ENCODE measurements at places on chromosomes 4 and X. TPM values are rescaled to one million over a fixed set of nuclear protein-coding genes. Genes with fewer than 3 reads are reported as not detected.

Gene DBET
- not detected for total RNA-seq

- no peaks in the 10 kb centered on the region for H3K27me3 ChIP-seq
- no peak overlapping the region for H3K27ac ChIP-seq
- no peaks in the 10 kb centered on the region for H3K36me3 ChIP-seq
- DNase-seq: no peak
- H3K4me1 ChIP-seq: no peaks in the 10 kb centered on the region
Observed at GRCh38 chrX:135531813-135532212, 11.4 kb downstream of the INTS6L start.

DNA sequence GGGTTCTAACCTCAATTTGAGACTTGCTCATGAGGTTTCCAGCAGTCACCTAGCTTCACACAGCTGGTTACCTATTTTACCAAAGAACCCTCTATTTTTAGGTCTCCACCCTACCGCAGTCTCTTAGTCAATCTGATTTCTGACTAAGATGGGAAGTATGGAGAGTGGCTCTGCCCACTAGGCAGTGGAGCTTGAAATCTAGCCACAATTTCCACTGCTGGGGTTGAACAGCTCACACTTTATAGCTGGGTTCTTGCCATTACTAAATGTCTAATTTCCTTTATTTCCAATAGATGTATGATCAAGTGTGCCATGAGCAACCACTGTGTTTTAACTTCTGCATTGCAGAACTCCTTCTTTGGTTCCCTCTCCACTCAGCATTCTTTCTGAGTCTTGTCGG, 43.1 kb downstream of the GASK1B start:
- no peaks in the 10 kb centered on the region for H3K27me3 ChIP-seq
- H3K4me1 ChIP-seq: no peaks in the 10 kb centered on the region
- DNase-seq: no peak
- H3K4me3 ChIP-seq: no peak overlapping the region
- H3K36me3 ChIP-seq: no peaks in the 10 kb centered on the region
- no peak overlapping the region for H3K27ac ChIP-seq

GRCh38 chrX:125405339-125405738, 85.7 kb downstream of the TEX13C start:
- H3K27ac ChIP-seq: no peak overlapping the region
- H3K36me3 ChIP-seq: no peaks in the 10 kb centered on the region
- H3K4me3 ChIP-seq: no peak overlapping the region
- H3K27me3 ChIP-seq: no peaks in the 10 kb centered on the region
- H3K4me1 ChIP-seq: no peaks in the 10 kb centered on the region
- no peak for DNase-seq

Gene TCEAL5
- total RNA-seq: not detected

DNA sequence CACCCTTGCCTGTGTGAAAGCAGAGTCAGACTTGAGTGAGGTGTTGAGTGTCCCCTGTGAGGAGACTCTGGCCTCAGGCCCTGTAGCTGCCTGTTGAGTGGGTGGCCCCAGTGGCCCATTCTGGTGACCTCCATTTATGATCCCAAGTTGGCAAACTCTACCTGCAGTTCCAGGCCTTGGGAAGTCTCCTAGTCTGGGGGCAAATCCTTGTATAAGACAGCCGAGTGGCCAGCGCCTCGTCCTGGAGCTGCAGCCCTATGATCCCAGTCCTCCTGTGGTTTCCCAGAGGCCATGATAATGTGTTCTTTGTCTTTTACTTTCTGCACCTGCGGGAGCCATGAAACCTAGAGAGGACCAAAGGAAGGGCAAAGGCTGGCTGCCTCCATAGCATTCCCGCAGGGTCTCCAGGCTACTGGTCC, 58.7 kb downstream of the NBDY start:
- no peaks in the 10 kb centered on the region for H3K4me1 ChIP-seq
- DNase-seq: no peak
- H3K4me3 ChIP-seq: no peak overlapping the region
- H3K27ac ChIP-seq: no peak overlapping the region
- H3K36me3 ChIP-seq: no peaks in the 10 kb centered on the region

Gene ARFIP1
- 26.9 TPM for total RNA-seq

Gene FUNDC2
- 47.3 TPM for total RNA-seq

Gene DDX53
- not detected for total RNA-seq

DNA sequence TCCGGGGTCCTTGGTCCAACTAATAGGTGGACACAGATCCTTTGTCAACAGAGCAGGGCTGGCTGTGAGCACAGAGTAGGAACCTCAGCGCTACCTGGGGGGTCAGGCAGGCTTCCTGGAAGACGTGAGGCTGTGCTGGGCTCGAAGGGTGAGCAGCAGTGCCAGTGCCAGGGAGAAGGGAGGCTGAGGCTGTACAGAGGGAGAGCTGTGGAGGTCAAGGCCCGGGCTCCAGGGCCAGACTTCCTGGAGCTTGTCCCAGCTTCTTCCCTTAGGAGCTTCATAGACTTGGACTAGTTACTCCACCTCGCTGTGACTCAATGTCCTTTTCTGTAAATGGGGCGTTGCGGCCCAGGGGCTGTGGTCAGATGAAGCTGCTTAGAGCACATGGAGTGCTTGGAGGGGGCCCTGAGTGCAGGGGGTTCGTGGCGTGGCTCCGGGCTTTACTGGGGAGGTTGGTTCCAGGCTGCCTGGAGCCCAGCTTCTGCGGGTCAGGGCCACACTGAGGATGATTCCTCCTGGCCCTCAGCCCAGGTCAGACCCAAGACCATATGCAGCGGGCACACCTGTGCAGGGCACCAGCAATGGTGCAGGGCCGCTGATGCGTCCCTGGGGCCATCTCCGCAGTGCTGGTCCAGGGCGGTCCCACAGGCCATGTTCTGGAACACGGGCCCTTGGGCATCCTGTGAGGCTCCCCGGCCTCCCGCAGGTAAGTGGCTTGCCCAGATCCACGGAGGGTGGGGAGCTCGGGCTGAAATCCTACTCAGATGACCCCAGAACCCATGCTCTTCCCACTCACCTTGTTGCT, 98.1 kb downstream of the DCTD start:
- H3K4me3 ChIP-seq: no peak overlapping the region
- H3K36me3 ChIP-seq: no peaks in the 10 kb centered on the region
- H3K27me3 ChIP-seq: no peaks in the 10 kb centered on the region
- H3K4me1 ChIP-seq: no peaks in the 10 kb centered on the region
- no peak overlapping the region for H3K27ac ChIP-seq
- DNase-seq: no peak

DNA sequence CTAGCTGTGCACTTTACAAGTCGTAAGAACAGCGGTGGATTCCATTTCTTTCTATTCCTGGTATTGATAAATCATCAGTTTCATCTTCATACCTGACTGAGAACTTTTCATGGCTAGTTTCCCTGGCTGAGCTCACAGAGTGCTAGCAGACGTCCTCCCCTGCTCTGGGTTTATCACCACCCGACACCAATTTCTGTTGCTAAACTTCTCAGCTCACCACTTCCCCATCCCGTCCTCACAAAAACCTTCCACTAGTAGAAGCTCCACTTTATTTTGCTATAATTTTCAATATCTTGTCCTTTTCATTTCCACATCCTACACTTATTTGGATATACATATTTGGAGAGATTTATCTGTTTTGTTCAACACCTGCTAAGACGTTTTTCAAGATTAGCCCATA, 869.4 kb upstream of the FRG1 start:
- no peak overlapping the region for H3K27ac ChIP-seq
- H3K27me3 ChIP-seq: no peaks in the 10 kb centered on the region
- no peak overlapping the region for H3K4me3 ChIP-seq
- no peak for DNase-seq
- H3K36me3 ChIP-seq: no peaks in the 10 kb centered on the region
- no peaks in the 10 kb centered on the region for H3K4me1 ChIP-seq

DNA sequence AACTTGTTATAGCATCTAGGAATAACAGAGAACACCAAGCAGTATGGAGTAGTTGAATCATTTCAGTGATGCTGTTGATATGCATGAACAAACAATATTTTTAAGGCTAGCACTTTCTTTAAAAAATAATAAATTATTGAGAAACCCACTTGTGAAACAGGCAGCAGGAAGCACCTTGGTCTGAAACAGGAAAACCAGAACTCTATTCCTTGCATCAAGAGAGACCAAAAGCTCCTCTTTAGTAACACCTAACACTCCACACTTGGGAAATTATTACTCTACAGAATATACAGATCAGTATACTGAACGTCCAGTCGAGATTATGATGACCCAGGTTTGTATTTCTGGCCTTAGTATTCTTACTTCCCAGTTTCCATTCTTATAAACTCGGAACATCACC, 129.0 kb downstream of the ARAP2 start:
- no peaks in the 10 kb centered on the region for H3K4me1 ChIP-seq
- no peak overlapping the region for H3K27ac ChIP-seq
- H3K27me3 ChIP-seq: no peaks in the 10 kb centered on the region
- DNase-seq: no peak
- no peak overlapping the region for H3K4me3 ChIP-seq

GRCh38 chr4:3407171-3407771, 34.5 kb upstream of the HGFAC start:
- peak; percentile 9 for DNase-seq
- no peak overlapping the region for H3K27ac ChIP-seq
- H3K36me3 ChIP-seq: no peaks in the 10 kb centered on the region
- no peaks in the 10 kb centered on the region for H3K4me1 ChIP-seq
- no peak overlapping the region for H3K4me3 ChIP-seq
- no peaks in the 10 kb centered on the region for H3K27me3 ChIP-seq

DNA sequence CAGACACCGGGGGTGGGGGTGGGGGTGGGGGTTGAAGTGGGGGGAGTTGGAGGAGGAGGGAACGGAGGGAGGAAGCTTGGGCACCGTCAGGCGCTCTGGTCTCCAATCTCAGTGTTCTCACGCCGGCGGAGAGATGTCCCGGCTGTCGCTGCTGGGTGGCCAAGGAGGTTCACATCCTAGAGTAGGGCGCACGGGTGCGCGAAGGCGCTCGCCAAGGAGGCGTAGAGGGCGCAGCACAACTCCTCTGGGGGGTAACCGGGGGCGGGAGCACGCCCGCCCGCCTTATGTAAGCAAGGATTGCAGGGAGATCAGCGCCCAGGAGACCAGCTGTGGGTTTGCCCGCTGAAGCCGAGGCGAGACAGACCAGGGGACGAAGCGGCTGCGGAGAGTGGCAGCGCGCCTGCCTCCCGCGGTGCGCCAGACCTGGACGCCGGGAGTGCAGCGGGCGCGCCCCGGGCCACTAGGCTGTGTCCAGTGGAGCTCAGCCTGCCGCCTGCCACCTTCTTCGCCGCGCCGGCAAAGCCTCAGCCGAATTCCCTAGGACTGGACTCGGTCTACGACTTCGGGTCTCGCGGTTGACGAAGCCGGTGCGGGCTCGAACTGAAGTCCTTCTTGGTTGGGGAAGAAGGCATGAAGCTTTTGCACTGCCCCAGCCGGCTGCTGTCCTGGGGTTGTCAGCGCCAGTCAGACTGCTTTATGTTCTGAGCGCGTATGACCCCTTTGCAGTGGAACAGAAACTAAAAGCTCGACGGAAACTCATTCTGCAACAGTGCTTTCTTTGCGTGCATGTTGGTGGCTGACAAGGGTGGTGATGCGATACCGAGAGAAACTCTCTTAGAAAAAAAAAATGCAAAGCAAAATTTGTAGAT, 707 bp upstream of the UNC5C start:
- no peaks in the 10 kb centered on the region for H3K27me3 ChIP-seq
- no peak overlapping the region for H3K4me3 ChIP-seq
- no peak overlapping the region for H3K27ac ChIP-seq
- H3K4me1 ChIP-seq: no peaks in the 10 kb centered on the region

DNA sequence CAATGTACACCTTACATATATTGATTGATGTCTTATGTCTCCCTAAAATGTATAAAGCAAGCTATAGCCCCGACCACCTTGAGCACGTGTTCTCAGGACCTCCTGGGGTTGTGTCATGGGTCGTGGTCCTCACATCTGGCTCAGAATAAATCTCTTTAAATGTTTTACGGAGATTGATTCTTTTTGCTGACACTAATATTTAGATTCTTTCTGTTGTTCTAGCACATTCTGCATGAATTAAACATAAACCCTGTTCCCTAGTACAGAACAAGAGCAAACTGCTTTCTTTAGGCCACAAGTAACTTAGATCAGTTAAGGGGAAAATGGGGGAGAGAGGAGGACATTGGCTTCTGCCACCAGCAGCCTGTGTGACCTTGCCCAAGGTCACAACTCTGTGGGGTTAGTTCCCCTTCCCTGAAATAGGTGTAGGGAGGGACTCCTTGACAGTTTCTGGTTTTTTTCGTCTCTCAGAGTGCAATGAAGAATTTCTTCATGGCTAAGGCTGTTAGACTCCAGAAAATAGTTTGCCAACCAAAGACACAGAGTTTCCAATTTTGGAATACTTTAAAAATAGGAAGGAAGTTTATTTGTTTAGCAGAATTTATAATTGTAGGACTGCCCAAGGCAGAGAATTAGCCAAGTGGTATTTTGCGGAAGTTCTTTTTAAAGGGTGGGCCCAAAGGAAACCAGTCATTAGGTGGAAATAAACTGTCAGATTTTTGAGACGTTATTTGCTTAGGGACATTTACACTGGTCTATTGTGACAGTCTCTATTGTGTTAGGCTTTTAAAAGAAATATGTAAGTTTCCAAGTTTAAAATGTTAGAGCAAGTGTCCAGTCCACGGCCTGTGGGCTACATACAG, 29.4 kb downstream of the PTTG2 start:
- DNase-seq: no peak
- H3K4me1 ChIP-seq: peaks cover 22% of the 10 kb centered on the region
- no peaks in the 10 kb centered on the region for H3K36me3 ChIP-seq

Gene REELD1
- total RNA-seq: not detected

Gene GAGE12E
- total RNA-seq: not detected

GRCh38 chrX:46333550-46333949, 211.7 kb downstream of the ZNF674 start:
- peaks cover 19% of the 10 kb centered on the region for H3K4me1 ChIP-seq
- no peaks in the 10 kb centered on the region for H3K36me3 ChIP-seq
- peak; percentile 68 for DNase-seq
- H3K4me3 ChIP-seq: peak overlapping the region; percentile 29

GRCh38 chrX:11766487-11766886, 8.4 kb downstream of the MSL3 start:
- no peaks in the 10 kb centered on the region for H3K27me3 ChIP-seq
- no peak for DNase-seq
- no peaks in the 10 kb centered on the region for H3K36me3 ChIP-seq
- no peak overlapping the region for H3K4me3 ChIP-seq
- H3K27ac ChIP-seq: no peak overlapping the region

Gene MMAA
- total RNA-seq: 3.3 TPM

- no peak overlapping the region for H3K4me3 ChIP-seq
- H3K36me3 ChIP-seq: no peaks in the 10 kb centered on the region
- H3K27me3 ChIP-seq: no peaks in the 10 kb centered on the region
Observed at GRCh38 chr4:93373893-93374860, 454.4 kb upstream of the ATOH1 start.

- H3K4me1 ChIP-seq: no peaks in the 10 kb centered on the region
- no peaks in the 10 kb centered on the region for H3K36me3 ChIP-seq
- no peak for DNase-seq
- H3K4me3 ChIP-seq: no peak overlapping the region
- H3K27me3 ChIP-seq: no peaks in the 10 kb centered on the region
- H3K27ac ChIP-seq: no peak overlapping the region
Observed at GRCh38 chr4:38993683-38994082, 38.5 kb downstream of the TMEM156 start.

Gene KLHL4
- total RNA-seq: not detected

DNA sequence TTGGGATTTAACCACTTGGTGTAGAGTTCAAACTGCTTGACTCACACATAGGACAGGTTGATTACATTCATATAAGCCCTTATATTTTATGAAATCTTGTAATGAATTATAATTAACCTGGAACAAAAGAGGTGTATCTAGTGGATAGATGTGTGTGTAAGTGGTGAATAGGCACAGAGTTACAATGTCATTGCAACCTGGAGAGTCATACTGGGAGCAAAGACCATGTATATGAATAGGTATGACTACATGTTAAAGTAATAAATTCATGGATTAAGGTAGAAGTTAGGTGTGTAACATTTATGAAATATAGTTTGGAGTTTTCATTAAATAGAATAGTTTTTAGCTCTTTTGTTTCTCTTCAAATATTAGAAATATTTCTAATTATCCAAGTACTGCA, 26.1 kb downstream of the RAP1GDS1 start:
- peaks cover 9% of the 10 kb centered on the region for H3K4me1 ChIP-seq
- no peak overlapping the region for H3K4me3 ChIP-seq
- H3K27me3 ChIP-seq: no peaks in the 10 kb centered on the region
- H3K27ac ChIP-seq: no peak overlapping the region
- no peak for DNase-seq
